Esophagus squamous epithelium (tissue), 5 donors: ENCODE measurements at places on chromosomes 3 and 15.
A peak's percentile ranks its signal among the peaks of the same experiment; 100 is the strongest.

GRCh38 chr3:120162400-120162799, 68.2 kb upstream of the GSK3B start:
- no peak for DNase-seq

- no peak for DNase-seq
Measured at GRCh38 chr15:33649217-33649933, 318.9 kb upstream of the CHRM5 start.

DNA sequence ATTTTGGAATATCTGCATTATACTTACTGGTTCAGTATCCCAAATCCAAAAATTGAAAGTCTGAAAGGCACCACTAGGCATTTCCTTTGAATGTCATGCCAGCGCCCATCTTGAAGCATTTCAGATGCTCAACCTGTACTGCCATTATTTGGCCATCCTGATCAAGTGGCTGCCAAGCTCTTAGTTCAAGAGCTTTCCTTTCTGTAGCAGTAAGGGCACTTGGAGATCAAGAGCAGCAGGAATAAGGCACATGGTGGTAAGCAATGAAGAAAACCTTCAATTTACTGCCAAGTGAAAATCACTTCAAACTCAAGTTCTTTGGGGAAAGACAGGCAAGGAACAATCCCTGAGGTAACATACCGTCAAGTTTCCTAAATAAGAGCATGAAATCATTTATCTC, 10.0 kb downstream of the RHOA start:
- no peak for DNase-seq

- no peak for DNase-seq
Measured at GRCh38 chr3:152968388-152969024, 133.6 kb downstream of the P2RY1 start.

- DNase-seq: no peak
Measured at GRCh38 chr3:38311476-38311875, 29.4 kb downstream of the SLC22A14 start.

DNA sequence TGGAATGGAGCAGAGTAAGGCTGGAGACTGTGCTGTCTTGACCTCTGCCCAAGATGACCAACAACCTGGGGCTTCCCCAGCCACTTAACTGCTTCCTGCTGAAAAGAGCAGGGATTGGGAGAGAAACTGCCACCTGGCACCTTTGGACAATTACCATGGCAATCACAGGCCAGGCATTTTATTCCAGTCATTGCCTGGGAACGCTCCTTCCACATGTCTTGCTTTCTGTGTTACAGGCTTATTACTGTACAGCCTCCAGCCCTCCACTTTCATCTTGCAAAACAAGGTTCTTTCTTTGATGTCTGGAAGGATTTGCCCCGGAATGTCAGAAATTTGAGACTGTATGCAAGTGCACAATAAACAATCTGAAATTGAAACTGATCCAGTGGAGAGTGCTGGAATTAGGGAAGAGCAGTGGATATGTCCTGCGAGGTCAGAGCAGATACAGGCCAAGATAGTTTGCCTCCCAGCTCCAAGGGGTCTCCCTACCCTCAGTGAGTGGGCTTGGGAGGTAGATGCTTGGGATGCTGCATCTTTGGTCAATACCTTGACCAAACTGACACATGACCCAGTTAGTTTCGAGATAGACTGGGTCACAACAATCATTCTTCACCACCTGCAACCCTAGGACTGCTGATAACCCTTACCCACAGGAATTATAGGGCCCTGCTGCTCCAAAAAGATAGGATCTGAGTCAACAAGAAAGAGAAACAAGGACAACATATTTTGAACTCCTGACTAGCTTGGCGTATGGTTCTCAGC, 2.7 kb downstream of the PPP1R14D start:
- DNase-seq: no peak

GRCh38 chr3:178507507-178508442, 28.5 kb upstream of the KCNMB2 start:
- DNase-seq: no peak

- DNase-seq: no peak
Measured at GRCh38 chr3:189239616-189240015, 67.8 kb downstream of the TPRG1 start.

- DNase-seq: no peak
Measured at GRCh38 chr3:64385277-64385676, 160.0 kb upstream of the PRICKLE2 start.

GRCh38 chr3:36677331-36678007, 86.9 kb downstream of the DCLK3 start:
- DNase-seq: no peak

GRCh38 chr15:62857411-62857853, 185.1 kb upstream of the TPM1 start:
- DNase-seq: no peak

GRCh38 chr3:27080258-27080525, 289.0 kb downstream of the NEK10 start:
- DNase-seq: no peak

- no peak for DNase-seq
Measured at GRCh38 chr3:118675305-118675704, 359.3 kb downstream of the IGSF11 start.

- no peak for DNase-seq
Measured at GRCh38 chr3:171446801-171447578, 13.2 kb downstream of the TNIK start.

GRCh38 chr15:41554343-41554742, 4.7 kb upstream of the TYRO3 start:
- DNase-seq: no peak

DNA sequence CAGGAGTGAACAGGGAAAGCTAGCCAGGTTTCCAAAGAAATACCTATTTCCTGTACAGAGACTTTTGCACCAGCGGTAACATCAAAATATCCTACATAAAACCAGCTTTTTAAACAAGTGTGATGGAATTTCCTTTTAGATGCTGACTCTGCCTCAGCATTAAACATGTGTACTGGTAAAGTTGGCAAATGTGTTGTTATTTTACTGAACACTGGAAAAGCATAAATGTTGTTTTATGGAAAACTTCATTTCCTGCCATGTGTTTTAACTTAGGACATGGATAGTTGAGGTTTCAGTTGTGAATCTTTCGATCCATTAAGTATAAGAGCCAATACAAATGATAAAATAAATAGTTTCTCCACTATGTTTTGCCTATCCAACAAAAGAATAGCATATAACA, 15.7 kb downstream of the OXNAD1 start:
- no peak for DNase-seq

DNA sequence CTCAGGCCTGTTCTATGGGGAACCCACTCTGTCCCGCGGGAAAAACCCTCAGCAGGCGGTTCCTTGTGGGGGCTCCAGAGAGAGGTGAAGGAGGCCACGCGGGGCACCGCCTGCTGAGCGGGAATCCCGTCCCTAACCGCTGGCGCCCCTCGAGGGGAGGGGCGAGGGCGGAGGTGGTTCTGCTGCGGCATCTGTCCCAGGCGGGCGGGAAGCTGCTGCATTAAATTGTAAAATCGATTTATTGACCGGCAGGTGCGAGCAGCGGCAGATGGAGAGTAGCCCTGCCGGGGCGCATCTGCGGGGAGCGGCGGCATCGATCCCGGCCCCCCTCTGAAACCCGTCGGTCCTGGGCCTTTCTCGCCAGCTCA, 3.7 kb upstream of the DLL4 start:
- no peak for DNase-seq

DNA sequence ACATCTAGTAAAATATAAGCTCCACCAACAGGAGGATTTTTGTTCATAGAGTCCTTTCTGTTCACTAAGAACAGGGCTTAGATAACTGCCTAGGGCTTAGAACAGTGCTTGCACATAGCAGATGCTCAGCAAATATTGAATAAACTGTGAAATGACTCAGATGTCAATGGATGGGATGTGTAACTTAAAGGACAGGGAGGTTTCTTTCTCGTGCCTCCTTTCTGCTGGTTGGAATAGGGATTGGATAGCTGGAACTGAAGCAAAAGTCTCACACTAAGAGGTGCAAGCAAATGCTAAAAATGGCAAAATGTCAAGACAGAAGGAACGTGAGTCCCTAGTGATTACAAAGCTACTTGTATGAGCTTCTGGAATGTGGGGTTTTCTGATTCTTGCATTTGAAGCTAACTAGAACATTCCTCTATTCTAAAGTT, 392.8 kb upstream of the WNT5A start:
- no peak for DNase-seq

GRCh38 chr3:188211476-188211875, 57.5 kb downstream of the LPP start:
- DNase-seq: no peak

DNA sequence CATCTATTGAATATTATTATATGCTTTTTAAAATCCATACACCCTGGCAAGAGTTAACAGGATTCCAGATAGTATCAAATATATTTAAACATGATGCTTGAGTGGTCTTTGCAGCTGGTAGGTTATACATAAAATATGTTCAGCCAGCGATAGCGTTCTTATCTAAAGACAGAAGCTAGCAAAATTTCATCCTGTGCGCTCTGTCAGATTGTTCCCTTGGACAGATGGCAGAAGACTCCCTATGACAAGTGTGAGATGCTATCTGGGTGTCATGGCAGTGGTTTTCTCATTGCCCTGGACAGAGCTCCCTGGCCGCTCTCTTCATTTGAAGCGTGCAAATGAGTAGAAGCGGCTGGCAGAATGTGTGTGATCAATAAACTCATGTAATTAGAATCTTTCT, 175.2 kb upstream of the SOX14 start:
- no peak for DNase-seq

DNA sequence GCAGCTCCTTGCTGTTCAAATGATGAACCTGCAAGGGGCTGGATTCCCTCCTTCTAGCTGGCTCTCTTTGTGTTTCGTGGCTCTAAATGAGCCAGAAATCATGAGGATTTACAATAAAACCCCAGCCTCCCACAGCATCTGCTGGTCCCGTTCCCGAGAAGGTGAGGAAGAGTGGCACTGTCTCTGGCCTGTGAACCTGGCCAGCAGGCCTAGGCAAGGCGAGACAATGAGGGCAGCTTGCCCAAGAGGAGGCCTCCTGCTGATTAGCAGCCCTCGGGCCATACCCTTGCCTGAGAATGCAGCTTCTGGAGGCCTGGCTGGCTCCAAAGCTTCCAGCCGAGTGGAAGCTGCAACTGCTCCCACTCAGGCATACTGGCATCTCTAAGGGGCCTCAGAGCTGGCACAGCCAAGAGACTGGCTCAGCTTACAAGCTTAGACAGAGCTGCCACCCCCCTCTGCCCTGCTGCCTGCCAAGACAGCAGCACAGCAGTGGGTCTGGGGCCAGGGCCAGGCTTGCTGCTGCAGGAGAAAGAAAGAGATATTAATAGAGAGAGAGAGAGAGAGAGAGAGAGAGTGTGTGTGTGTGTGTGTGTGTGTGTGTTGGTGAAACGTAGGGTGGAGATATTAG, 76.5 kb downstream of the HMG20A start:
- no peak for DNase-seq

DNA sequence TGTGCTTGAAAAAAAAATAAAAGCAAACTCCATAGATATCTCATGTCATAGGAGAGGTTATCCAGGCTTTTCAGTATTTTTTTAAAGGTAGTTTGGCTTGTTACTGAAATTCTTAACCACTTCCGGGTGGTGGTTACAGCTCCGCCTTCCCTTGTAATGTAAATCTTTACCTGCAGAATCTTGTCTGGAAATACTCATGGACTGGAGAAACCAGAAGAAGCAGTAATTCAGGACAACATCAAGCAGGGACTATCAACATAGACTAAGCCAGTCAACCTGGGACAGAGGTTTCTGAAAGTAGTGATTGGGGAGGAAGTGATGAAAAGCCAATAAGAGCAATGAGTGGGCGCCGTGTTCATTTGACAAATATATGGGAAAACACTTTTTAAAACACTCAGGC, 78.9 kb upstream of the SKOR1 start:
- DNase-seq: no peak

- no peak for DNase-seq
Measured at GRCh38 chr3:17770682-17771081, 28.3 kb upstream of the TBC1D5 start.

GRCh38 chr15:75043509-75044257, 20.3 kb downstream of the PPCDC start:
- peak; percentile 59 for DNase-seq

- DNase-seq: no peak
Measured at GRCh38 chr3:48196611-48197010, 8.4 kb upstream of the CDC25A start.

DNA sequence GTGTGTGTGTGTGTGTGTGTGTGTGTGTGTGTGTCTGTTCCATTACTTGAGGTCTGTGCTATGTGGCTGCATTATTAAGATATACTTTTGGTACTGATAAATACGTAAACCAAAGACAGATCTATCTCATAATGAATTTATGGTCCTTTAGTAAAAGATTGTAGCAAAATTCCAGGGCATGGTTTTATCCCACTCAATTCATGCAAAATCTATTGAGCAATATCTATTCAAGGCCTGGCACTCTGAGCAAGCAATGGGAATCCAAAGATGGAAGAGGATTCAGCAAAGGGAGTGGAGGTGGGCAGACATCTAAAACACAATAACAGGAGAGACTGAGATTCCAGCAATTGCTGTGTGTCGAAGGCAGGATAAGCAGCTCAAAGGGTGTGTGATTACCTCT, 86.8 kb downstream of the RFTN1 start:
- no peak for DNase-seq

- DNase-seq: no peak
Measured at GRCh38 chr3:59404851-59405250, 355.0 kb upstream of the CFAP20DC start.

GRCh38 chr3:85760342-85760741, 801.6 kb downstream of the CADM2 start:
- DNase-seq: no peak

GRCh38 chr15:26261413-26261812, 398.3 kb upstream of the ATP10A start:
- DNase-seq: no peak

DNA sequence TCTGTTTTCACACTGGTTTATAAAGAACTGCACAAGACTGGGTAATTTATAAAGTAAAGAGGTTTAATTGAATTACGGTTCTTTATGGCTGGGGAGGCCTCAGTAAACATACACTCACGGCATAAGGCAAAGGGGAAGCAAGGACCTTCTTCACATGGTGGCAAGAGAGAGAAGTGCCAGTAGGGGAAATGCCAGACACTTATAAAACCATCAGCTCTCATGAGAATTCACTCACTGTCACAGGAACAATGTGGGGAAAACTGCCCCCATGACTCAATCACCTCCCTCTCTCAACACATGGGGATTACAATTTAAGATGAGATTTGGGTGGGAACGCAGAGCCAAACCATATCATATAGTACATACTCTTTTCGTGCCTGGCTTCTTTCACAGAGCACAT, 42.4 kb downstream of the MAP2K1 start:
- DNase-seq: no peak

- DNase-seq: no peak
Measured at GRCh38 chr3:101521211-101521701, 8.2 kb upstream of the SENP7 start.
